ENCODE measurements at places on chromosomes 4 and X.

DNA sequence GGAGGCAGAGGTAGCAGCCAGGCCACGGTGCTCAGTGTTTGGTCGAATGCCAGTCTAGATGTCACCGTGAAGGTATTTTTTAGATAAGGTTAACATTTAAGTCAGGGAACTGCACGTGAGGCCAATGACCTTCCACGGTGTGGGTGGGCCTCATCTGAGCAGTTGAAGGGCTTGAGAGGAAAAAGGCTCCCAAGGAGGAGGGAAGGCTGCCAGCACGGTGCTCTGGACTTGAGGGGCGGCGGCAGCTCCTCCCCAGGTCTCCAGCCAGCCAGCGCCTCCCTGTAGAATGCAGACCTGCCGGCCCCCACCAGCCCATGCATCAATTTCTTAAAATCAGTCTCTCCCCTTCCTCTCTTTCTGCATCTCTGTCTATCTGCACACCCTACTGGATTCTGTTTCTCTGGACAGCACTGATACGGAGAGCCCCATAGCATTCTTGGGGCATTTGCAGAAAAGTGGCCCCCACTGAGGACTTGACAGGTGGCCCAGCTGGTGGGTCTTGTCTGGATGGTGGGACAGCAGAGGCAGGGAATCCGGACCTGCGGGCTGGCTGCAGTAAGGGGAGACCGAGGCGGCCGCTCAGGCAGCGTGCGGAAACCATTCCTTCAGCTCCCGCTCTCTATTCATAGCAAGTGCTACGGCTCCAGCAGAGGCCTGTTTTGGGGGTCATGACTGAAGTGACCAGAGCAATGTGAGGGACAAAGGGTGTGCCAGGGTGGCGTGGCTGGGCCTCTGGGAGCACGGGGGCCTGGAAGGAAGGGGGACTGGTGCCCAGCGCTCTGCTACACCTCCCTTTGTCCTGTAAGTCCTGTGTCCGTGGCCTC is 7.9 kb upstream of the RGS12 start:
- no peak for DNase-seq

DNA sequence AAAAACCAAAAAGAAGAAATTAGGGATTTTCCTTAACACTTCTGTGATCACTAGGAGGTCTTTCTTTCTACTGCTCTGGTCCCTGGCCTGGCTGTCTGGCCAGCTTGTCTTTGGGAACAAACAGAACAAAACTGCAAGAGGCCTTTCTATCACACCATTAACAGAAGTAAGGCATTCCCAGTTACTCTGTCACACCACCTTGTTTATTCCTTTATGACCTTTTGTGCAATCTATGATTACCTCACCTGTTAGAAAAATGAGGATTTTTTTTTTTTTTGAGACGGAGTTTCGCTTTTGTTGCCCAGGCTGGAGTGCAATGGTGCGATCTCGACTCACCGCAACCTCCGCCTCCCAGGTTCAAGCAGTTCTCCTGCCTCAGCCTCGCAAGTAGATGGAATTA is 3.0 kb downstream of the METAP1 start:
- no peak for DNase-seq

GRCh38 chrX:95995583-95995982 is 689.1 kb upstream of the DIAPH2 start:
- no peak for DNase-seq

- no peak for DNase-seq
These were observed 165.7 kb upstream of the STS start for GRCh38 chrX:6981718-6982406.

DNA sequence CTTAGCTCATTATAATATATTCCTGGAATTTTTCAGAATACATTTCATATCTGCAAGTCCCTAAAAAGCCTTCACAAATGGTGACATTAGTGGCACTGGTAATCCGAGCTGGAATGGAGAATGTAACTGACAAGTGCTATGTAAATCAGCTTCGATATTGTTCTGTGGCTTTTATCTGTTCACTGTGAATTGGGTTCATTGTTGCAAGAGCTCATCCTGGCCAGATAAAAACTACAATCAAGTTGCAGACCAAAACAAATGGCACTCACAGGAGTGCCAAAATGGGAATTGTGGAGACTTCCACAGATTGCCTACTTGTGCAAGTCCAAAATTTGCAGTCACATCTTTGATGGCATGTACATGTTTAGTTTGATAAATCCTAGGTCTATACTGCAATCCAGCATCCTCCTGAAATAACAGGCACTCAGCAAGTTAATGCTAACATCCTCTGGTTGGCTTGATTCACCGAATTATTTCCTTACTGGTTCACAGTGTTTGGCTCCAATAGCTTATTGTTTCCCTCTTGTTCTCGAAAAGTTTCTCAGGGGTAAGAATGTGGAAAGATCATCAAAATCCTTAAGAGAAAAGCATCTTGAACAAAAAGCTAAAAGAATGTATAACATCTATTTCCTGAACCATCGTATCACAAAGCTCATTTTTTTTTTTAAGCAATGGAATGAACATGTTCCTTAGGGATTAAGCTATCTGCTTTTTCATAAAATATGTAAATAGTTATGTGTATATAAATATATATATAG is 904.9 kb downstream of the CENPC start:
- no peak for DNase-seq

DNA sequence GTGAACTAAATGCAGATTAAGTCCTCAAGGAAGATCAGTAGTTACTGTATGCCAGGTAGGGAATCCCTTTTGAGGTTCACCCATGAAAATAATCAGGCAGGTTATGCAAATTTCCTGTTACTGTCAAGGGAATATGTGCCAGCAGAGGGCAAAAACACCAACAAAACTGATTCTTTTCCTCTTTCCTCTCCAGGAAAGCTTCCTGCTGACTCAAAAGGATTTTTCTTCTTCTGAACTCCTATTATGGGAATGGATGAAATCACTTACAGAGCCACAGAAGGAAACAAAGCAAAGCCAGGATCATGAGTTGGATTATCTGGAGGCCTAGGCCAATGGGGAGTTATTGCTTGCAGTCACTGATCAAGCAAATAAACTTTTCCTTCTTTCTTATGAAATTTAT is 49.7 kb downstream of the TMPRSS11F start:
- no peak for DNase-seq

DNA sequence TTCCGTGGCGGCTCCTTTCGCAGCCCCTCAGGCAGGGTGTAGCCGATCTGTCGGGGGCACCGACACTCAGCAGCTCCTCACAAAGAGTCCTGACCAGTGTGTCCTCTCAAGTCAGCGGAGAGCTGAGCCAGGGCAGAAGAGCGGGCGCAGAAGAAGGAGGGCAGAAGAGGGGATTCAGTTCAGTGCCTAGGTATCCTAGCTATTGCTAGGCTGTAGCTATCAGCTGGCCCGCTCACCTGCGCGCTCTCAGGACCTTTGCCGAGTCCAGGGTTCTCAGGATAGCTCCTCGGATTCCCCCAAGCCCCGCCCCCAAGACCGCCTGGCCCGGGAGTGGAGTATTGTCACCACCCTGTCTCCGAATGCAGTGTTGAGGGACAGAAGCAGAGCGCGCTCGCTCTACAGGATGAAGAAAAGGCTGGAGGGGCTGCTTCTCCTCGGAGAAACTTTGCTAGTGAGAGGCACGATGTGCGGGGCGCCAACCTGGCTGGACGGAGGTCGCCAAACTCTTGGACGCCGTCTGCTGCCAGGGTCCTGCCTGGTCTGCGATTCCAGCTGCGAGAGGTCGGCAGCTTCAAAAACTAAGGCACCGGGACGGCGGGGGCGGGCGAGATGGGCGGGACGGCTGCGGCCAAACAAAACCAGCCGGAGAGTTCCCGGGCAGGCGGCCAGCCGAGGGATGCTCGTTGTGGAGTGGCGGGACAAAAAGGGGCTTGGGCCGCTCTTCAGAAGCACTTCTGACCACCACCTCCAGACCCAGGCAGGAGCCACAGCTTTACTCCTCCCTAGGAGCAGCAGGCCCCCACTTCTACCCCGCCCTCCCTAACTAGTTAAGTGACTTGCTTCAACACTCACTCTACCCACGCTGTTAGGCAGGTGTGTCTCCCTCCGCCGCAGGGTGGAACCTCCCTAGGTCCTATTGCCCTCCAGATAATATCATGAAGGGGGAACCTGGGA is at the start of gene XKRX:
TSS of gene XKRX (minus strand) at position 258 of the 954 bp plus-strand sequence. CDS start 613 bp downstream, outside the sequence.
- DNase-seq: no peak
